ENCODE measurements at places on chromosomes 2 and 18.
A peak's percentile ranks its signal among the peaks of the same experiment; 100 is the strongest.

GRCh38 chr2:241981076-241981700 is 111.7 kb downstream of the RTP5 start:
- DNase-seq = no peak

- DNase-seq = peak; percentile 74
Measured at GRCh38 chr18:34592961-34593382, 117.1 kb upstream of the DTNA start.

GRCh38 chr18:47876813-47877212 is 53.6 kb downstream of the SMAD2 start:
- DNase-seq = no peak

GRCh38 chr2:168758970-168759820 is 43.2 kb upstream of the NOSTRIN start:
- no peak for DNase-seq

DNA sequence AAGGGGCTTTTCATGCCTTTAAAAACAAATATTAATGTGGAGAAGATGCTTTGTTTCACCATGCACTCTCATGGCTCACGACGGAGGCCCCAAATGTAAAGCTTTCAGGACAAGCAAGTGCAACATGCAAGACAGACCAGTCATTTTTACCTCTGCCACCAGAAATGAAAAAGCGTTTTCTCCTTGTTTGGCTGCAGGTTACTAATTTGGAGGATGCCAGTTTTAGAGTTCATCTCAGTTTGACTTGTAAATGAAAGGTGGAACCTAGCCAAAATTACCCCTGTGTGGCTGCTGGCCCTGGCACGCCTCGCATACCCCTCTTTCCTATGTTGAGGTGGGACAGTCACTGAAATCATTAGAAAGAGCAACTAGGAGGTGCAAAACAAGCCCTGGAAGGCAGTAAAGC is 138.6 kb downstream of the BCL2 start:
- no peak for DNase-seq

DNA sequence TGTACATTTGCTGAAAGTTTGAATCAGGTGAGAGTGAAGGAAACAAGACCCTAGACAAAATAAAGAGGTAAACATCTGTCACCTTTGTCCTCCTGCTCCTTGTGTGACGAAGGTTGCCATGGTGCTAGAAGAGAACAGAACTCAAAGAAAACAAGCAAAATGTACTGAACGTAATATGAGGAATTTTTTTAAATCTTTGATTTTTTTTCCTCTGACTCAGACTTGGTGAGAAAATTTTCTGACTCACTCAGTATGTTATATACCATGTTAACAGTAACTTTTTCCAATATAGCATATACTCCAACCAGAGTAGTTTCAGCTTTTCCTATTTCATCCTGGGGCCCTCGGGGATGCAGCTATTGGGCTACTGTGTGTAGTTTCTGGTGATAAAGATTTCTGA is 2114.6 kb upstream of the PIK3C3 start:
- no peak for DNase-seq

DNA sequence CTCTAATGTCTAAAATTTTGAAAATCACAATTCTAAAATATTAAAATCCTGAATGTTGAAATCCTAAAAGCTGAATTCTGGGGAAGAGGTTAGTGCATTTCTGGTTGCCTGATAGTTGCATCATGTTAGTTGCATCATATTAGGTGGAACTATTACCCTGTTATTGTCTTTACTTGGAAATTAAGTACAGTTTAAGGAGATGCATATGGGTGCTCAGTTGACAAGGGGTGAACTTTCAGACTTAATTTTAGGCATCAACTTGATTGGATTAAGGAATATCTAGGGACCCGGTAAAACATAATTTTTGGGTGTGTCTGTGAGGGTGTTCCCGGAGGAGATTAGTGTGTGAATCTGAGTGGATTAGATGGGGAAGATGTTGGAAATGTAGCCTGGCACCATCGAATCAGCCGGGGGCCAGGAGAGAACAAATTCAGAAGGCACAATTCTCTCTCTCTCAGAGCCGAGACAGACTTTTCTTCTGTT is 409.8 kb downstream of the PLCL1 start:
- DNase-seq = no peak

- no peak for DNase-seq
Measured at GRCh38 chr18:28168725-28169124, 8.2 kb downstream of the CDH2 start.

DNA sequence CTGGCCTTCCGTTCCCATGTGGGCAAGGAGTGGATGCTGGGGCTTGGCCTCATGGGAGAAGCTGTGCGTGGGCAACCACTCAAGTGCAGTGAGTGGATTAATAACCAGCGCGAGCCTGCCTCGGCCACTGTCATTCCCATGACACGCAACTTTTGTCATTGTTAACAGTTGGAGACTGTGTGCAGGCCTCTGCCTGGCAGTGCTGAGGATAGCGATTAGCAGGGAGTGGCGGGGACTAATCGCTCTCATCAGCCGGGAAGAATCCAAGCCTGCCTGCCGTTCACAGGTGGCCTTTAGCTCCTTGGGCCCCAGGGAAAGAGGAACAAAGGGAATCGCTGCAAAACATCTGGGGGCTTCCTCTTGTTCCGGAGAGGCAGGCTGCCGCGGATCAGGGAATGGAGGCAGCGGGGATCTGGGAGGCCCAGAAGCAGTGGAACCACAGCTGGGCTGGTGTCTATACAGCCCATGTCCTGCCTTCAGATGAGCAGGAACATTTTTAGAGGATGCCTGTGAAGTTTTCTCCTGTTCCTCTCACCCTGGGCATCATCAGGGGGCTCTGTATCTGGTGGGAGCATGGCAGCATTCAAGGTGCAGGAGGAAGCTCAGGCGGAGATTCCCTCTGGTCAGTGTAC is 53.8 kb downstream of the CTIF start:
- DNase-seq = peak; percentile 45

DNA sequence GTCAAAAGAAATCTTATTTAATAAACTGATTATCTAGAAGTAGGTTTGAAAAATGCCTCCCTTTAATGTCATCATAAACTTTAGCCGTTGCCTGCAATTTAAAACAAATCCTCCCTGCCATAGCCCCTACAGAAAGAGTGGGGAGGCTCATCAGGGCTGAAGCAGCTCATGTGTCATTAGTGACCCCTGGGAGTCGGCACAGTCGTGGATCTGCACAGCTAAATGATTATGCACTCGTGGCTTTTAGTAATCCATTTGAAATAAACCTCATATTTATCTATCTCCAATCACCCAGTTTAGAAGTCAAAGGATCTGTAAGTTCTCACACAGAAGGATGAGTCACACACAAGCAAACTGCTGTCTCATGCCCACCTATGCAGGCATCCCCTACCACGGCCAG is 277.3 kb downstream of the SS18 start:
- DNase-seq = no peak

DNA sequence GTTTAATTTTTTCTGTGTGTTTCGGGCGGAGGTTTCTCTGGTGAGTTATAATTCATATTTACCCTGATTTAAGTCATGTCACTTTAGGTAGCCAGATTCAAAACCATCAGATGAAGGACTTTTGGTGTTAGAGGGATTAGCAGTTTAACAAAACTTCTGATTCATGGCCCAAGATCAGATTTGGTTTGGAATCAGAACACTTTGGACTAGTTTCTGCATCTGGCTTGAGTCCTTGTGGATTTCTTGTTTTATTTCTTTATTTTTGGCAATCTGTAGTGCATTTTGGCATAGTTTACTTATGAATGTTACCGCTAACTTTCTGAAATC is 3.5 kb downstream of the NEDD4L start:
- DNase-seq = no peak

GRCh38 chr18:9068346-9068745 is 34.2 kb upstream of the NDUFV2 start:
- no peak for DNase-seq

DNA sequence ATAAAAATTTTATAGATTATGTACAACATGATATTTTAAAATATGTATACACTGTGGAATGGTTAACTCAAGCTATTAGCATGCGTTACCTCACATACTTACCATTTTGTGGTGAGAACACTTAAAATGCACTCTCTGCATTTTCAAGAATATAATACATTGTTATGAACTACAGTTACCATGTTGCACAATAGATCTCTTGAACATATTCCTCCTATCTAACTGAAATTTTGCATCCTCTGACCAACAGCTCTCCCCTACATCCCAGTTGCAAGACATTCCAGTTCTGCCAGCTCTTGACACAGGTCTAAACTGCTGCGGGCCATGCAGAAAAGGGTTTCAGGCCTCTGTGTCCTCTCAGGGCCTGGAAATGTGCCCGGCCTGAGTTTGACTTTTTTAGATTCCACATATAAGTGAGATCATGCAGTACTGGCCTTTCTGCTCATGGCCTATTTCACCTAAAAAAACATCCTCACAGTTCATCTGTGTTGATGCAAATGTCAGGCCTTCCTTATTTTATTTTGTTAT is 113.7 kb downstream of the CDCA7 start:
- DNase-seq = no peak

- no peak for DNase-seq
Measured at GRCh38 chr2:115219296-115219695, 776.9 kb downstream of the DPP10 start.

GRCh38 chr2:9740382-9741073 is 102.7 kb upstream of the TAF1B start:
- DNase-seq = no peak

DNA sequence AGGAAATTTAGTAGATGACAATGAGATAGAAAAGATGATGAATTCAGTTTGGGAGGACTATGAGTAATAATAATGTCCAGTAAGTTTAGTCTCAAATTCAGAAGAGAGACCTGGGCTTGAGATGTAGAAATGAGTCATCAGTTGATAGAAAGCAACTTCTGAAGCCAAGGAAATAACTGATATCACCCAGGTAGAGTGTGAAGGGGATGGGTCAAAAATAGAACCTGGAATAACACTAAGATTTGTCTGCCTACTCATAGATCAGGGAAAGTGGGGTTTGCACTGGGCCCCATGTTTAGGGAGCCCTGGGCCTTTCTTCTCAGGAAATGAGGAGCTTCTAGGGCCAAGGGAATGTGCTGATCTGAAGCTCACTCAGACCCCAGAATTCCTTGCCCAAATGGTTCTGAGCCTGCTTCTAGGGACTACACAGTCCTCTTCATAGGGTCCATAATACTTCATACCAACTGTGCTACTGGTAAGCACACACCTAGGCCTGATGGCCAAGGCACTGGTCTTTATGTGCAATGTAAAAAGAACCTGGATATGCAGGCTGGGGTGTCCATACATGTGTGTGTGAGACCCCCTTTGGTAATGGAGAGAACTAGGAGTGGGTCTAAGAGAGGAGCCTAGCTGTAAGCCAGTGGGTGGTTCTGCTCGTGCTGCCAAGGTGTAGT is 141.2 kb downstream of the IKZF2 start:
- no peak for DNase-seq

DNA sequence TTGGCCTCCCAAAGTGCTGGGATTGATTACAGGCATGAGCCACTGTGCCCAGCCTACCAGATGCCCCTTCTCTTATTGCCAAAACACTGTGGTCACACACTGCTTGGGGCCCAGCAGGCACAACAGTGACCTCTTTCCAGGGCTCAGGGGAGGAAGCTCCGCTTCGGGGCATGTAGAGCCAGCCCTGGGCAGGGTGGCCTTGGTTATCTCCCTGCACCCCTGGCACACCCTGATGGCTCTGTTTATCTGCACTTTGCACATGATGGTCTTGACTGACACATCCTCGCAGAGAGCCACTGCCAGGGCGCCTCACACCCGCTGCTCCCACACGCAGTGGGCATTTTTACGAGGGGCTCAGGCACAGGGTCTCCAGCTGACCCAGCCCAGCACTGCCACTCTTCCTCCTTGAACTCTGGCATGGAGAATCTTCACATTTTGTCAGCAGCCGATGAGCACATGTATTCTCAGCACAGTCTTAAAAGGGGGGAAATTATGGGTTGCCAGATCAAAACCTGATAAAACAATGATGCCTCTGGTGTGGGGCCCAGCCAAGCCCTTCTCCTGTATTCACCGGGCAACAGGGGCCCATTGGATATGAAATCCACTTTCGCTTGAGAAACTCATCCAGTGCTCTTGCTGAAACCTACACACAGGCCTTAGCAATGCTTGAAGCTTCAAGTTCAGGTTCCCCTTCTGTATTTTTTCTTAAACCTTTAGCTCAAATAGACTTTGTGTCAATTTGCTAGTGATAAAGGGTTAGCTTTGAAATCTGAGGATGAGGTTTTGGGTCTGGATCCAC is 5.9 kb downstream of the GYPC start:
- no peak for DNase-seq

- no peak for DNase-seq
Measured at GRCh38 chr2:1623906-1624445, 120.3 kb downstream of the PXDN start.

- DNase-seq = no peak
Measured at GRCh38 chr2:120133572-120134244, 89.5 kb downstream of the TMEM185B start.

DNA sequence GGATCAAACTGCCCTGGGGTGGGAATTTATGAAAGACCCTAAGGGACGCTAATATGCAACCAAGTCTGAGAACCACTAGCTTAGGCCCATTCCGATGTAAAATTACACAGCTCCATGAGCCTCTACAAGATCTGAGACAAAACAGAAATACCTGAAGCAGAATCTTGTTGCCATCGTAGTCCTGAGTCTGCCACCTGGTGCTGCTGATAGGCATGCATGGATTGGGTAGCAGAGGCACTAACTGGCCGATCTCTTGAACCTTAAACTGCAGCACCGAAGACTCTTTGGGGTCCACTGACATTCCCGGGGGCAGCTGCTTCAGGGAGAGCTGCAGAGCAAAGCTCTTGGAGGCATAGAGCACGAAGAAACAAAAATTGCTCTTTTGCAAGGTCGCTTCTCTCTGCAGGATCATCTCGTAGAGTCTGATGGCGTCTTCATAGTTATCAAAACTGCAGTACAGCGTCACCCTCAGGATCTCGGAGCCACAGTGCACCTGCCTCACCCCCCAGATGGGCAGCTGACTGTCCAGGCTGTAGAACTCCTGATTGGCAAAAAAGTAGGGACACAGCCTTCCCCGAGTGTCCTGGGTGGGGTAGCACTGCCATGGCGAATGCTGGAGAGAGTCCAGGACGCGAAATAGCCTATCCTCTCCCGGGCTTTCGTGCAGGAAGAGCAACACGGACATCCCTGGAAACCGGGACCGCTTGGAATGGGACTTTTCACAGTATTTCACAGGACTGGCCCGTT is 848 bp downstream of the FAM124B start:
- DNase-seq = no peak

GRCh38 chr2:200449149-200449548 is 60.7 kb downstream of the KCTD18 start:
- no peak for DNase-seq

All from anterior cingulate cortex (tissue), 58 donors.